Activated T-cell treated with anti-CD3 and anti-CD28 coated beads for 24 hours (primary cell): ENCODE measurements at places on chromosomes 16 and 17.

- no peak for DNase-seq
Measured at GRCh38 chr16:11768849-11769248, 26.2 kb upstream of the TXNDC11 start.

- no peak for DNase-seq
Measured at GRCh38 chr17:80348551-80349150, 66.3 kb upstream of the ENDOV start.

DNA sequence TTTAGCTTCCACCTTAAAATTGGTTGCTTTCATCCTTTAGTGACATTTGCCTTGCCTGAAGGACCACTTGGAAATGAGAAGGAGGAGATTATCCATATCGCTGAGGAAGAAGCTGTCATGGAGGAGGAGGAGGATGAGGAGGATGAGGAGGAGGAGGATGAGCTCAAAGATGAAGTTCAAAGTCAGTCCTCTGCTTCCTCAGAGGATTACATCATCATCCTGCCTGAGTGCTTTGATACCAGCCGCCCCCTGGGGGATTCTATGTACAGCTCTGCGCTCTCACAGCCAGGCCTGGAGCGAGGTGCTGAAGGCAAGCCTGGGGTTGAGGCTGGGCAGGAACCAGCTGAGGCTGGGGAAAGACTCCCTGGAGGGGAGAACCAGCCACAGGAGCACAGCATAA, 11.5 kb upstream of the TMEM106A start:
- no peak for DNase-seq

- DNase-seq = no peak
Measured at GRCh38 chr17:77556383-77557061, 402.0 kb upstream of the TNRC6C start.

- DNase-seq = no peak
Measured at GRCh38 chr16:84889066-84889465, 69.3 kb downstream of the CRISPLD2 start.

GRCh38 chr17:48074322-48075081, 26.3 kb downstream of the NFE2L1 start:
- DNase-seq = peak; percentile 55

- DNase-seq = no peak
Measured at GRCh38 chr17:36945959-36946725, 2.6 kb upstream of the AATF start.

DNA sequence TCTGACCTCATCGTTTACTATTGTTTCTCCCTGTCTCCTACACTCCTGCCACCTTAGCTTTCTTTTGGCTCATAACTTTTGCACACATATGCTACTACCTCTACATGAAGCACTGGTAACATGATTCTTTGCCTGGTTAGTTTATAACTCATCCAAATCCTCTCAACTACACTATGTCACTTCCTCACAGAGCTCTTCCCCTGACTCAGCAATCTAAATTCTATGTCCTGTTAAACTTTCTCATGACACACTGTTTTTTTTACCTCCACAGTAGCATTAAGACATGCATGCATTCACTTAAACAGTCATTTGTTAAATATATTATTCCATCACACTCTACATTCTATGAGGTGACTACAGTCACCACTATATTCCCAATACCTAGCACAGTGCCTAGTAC, 19.7 kb downstream of the APPBP2 start:
- DNase-seq = no peak

GRCh38 chr17:70107441-70107840, 32.4 kb downstream of the KCNJ16 start:
- no peak for DNase-seq

DNA sequence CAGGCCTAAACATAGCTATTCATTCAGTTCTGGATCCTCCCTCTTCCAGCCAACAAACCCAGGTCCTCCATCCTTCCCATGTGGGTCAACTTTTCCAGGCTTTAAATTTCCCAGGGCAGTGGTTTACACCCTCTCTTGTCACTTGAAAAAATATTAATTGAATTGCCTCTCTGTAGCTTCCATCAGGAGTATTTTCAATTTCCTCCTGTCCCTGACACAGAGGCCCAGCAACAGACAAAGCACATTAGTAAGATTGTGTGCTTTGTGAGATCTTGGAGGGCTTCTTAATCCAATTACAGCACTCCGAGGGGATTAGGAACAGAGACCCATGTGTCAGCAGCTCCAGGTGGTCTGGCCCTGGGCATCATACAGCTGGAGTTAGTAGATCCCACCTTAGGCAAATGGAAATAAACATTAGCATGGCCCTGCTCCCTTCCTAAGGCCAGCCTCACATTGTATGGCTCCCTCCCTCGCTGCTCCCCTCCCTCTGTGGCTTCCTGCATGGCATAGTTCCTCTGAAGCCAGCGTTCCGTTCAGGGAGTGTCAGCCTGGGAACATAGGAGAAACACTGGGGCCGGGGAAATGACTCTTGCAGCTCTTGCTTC, 132.7 kb upstream of the HSBP1 start:
- DNase-seq = no peak

DNA sequence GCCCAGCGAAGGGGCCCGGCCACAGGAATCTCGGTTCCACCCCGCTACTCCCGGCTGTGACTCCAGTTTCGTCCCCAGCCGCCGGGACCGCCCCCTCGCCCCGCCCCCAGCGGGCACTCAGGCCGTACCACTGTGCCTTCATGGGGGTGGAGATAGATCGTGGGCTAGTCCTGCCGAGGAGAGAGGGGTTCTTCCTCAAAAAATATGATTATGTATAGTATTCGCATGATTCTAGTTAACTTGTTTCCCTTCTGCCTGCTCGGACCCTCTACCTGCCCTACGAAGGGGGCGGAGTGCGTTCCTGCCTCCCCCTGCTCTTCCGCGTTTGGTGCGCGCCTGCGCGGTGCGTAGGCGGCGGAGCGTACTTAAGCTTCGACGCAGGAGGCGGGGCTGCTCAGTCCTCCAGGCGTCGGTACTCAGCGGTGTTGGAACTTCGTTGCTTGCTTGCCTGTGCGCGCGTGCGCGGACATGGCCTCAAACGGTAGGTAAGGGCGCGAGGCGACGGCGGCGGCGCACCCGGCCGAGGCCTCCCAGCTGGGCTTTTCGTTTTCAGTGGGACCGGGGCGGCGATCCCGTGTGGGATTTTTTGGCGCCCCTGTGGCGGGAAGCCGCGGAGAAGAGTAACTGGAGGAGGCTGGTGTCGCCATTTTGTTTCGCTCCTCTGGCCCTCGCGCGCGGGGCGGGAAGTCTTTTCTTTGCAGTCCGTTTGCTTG, at the start of gene FUS:
TSS of gene FUS (plus strand) at position 393 of the 713 bp plus-strand sequence. CDS start at position 469, 76 bp downstream.
- DNase-seq = peak; percentile 85

DNA sequence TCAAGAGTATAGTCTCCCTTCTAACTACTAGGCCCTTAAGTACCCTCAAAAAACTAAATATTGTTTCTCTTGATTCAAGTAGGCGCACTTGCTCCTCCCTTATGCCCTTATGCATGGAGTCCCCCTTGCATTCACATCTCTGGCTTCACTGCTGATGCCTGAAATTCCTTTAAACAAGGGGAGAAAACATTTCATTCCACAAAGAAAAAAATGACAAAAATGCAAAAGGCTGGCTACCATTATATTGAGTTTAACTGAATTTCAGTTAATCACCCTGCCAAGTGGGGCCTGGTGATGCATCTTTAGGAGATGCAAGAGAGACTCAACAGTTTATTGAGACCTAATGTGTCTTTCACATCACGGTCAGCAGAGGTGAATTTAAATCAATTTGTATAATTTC, 35.6 kb downstream of the CRLF3 start:
- no peak for DNase-seq

DNA sequence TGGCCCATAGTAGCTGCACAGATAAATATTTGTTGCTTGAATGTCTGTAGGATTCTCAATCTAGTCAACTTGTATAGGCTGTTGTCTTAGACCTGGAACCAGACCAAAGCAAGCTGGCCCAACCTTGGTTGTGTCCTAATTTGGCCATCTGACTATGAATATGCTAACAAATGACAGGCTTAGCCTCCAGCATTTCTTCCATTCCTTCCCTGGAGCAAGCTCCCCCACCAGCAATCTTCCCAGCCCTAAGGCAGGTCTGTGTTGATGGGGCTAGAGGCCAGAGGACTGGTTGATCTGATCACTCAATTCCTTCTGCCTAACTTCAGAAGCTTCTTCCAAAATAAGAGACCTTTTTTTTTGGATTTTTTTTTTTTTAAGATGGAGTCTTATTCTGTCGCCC, 9.4 kb upstream of the PHOSPHO1 start:
- DNase-seq = no peak

DNA sequence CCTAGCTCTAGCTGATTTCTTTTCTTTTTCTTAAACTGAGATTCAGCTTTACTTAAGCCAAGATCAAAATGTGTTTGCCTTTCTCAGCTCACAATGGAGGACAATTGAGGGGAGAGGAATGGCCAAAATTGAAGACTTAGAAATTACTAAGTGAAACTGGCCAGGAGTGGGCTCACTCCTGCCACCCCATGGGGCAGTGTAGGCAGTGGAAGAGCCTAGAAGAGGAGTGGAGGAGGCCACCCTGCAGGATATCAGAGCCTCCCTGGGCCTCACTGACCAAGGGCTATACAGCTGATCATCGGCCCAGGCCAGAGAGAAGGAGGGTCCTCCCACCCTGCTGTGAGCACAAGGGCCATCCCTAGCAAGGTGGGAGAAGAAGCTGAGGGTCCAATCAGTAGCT, 119.8 kb downstream of the CCT6B start:
- DNase-seq = no peak

DNA sequence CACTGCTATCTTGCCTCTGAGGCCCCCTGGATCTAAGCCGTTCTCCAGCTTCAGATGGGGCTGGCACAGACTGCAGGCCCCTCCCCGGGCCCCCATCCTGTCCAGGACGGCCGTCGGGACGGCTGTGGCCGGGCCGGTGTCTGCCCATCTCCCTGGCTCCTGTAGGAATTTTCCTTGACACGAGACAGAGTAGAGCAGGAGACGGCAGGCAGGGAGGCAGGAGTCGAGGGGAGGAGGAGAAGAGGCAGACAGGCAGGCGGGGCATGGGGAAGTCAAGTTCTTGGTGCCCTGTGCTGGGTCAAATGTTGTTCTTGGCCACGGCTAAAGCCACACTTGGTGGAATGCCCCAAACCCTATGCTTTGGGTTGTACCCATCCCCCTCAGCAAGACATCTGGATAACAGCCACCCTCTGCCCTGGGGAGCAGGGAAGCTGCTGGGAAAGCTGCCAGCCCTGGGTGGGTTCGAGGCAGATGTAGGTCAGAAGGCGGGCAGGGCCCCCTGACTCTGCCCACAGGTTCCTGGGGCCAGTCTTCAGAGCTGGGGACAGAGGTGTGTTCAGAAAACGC, 4.0 kb downstream of the C1QTNF1 start:
- no peak for DNase-seq

- DNase-seq = no peak
Measured at GRCh38 chr16:55144651-55145050, 179.4 kb upstream of the IRX6 start.

DNA sequence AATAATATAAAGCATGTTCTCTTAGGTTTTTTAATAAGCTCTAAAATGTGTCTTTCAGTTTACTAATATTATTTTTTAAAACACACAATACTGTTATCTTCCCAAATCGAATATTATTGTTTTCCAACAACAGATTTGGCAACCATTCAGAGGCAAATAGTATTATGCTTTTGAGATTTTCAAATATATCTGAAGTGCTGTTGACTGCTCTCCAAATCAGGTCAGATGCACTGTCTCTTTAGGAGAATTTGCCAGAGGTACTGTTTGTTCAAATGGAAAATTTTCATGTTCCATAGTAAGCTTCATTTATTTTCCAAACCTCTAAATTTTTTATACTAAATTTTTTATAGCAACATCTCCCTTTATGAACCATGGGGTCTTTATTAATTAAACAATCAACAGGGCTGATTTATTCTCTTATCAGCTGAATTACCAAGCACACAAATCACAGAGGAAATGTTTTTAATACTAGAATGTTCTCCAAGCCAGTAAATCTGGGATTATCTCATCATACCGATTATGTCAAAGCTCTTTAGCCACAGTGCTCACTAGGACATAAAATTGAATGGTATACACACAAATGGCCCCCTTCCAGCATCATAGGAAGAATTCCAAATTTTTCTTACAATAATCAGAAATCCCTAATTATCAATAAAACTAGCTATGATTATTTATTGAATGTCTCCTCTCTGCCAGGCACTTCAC, 108.8 kb upstream of the HLF start:
- no peak for DNase-seq

- no peak for DNase-seq
Measured at GRCh38 chr17:5619088-5619740, 34.9 kb upstream of the NLRP1 start.

DNA sequence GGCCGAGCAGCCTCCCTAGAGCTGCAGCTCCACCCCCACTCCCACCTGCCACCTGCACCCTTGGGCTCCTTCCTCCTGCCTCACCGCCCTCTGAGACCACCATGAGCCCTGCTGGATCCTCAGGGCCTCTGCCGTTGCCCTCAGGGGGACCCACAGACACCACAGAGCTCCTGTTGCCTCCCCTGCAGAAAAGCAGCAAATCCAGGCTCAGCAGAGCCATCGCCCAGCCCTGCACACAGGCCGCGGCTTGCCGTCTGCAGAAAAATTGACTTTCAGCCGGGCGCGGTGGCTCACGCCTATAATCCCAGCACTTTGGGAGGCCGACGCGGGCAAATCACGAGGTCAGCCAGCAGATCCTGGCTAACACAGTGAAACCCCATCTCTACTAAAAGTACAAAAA, 7.0 kb upstream of the PPP1R27 start:
- no peak for DNase-seq

- DNase-seq = no peak
Measured at GRCh38 chr17:78794399-78794798, 12.3 kb upstream of the CYTH1 start.

- DNase-seq = no peak
Measured at GRCh38 chr16:13426269-13426668, 493.7 kb upstream of the ERCC4 start.

- DNase-seq = no peak
Measured at GRCh38 chr16:68088130-68088972, 3.2 kb downstream of the NFATC3 start.

GRCh38 chr17:33099906-33100305, 108.3 kb downstream of the SPACA3 start:
- DNase-seq = no peak

- DNase-seq = peak; percentile 41
Measured at GRCh38 chr17:39617446-39618245, 9.1 kb upstream of the PPP1R1B start.

- no peak for DNase-seq
Measured at GRCh38 chr17:72494566-72494965, 373.7 kb downstream of the SOX9 start.

GRCh38 chr17:27319541-27320221, 25.8 kb downstream of the WSB1 start:
- DNase-seq = no peak
